ENCODE measurements at places on chromosomes 12 and 14.

GRCh38 chr14:49960453-49960852, 67.6 kb downstream of the ARF6 start:
- DNase-seq, result no peak

- DNase-seq, result no peak
Observed at GRCh38 chr14:66508846-66509621, 1.1 kb downstream of the GPHN start.

- DNase-seq, result no peak
Observed at GRCh38 chr12:42609605-42610004, 20.1 kb upstream of the PRICKLE1 start.

- DNase-seq, result no peak
Observed at GRCh38 chr12:132074216-132074615, 69.9 kb downstream of the DDX51 start.

- DNase-seq, result no peak
Observed at GRCh38 chr12:57441846-57442427, 7.4 kb downstream of the INHBC start.

DNA sequence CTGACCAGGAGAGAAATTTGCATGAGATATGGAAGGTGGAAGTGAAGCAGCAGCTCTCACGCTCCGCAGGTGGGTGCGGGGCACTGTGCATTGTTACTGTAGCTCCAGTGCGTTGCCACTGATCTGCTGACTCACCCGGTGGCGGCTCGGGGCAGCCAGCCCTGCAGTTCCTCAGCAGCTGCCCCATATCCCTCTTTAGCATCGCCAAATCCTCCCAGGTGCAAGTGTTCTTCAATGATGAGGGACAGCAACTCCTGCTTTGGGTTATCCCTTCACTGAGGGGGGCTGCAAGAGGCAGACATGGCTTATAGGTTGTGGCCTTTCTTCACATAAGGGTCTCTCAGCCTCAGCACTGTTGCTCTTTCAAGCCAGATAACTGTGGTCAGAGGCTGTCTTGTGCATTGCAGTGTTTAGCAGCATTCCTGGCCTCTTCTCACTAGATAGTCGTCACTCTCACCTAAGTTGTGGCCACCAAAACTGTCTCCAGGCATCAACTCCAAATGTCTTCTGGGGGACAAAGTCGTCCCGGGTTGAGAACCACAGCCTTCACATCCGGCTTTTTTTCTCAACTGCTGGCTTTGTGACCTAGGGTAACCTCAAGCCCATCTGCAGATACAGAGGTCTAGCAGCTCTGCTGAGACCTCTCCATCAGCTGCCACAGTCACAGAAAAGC, 180.8 kb downstream of the EFCAB11 start:
- DNase-seq, result peak; percentile 61

DNA sequence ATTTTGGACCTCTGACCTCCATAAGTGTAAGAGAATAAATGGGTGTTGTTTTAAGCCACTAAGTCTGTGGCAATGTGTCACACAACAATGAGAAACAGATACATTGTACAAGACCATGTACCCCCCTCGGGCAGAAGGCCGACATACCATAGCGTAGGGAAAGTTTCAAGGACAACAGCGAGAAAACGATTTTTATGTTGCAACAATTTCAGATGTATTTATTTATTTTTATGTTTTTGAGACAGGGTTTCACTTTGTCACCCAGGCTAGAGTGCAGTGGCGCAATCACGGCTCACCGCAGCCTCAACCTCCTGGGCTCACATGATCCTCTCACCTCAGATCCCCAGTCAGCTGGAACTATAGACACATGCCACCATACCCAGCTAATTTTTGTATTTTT, 136.4 kb upstream of the NCOR2 start:
- DNase-seq, result peak; percentile 67

GRCh38 chr14:100313464-100314230, 7.4 kb upstream of the SLC25A29 start:
- DNase-seq, result no peak

- no peak for DNase-seq
Observed at GRCh38 chr12:45504316-45505010, 225.0 kb upstream of the ARID2 start.

- no peak for DNase-seq
Observed at GRCh38 chr14:93103392-93104080, 12.2 kb downstream of the ITPK1 start.

DNA sequence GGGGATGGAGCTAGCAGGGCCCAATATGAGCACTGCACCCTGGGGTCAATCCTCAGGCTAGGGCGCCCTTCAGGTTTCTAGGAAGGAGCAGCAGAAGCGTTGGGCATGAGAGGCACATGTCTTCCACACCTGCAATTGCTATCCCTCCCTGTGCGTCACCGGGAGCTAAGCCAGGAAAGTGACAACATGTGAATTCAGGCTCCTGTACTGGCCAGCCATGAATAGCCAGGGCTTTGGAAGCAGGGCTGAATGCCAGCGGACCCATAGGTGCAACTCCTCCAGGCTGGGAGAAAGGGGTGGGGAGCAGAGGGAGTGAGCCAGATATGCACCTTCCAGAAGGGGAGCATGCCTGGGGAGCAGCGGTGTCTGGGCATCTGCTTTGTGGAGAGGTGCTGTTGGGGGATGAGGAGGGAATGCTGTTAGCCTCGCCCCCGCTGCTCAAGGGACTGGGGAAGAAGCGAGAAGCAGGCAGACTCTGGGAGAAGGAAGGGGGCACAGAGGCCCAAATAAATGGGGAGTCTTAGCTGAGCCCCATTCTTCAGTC, 6.1 kb downstream of the HOXC5 start:
- no peak for DNase-seq

- DNase-seq, result peak; percentile 45
Observed at GRCh38 chr14:69772082-69773017, 5.4 kb downstream of the SRSF5 start.

DNA sequence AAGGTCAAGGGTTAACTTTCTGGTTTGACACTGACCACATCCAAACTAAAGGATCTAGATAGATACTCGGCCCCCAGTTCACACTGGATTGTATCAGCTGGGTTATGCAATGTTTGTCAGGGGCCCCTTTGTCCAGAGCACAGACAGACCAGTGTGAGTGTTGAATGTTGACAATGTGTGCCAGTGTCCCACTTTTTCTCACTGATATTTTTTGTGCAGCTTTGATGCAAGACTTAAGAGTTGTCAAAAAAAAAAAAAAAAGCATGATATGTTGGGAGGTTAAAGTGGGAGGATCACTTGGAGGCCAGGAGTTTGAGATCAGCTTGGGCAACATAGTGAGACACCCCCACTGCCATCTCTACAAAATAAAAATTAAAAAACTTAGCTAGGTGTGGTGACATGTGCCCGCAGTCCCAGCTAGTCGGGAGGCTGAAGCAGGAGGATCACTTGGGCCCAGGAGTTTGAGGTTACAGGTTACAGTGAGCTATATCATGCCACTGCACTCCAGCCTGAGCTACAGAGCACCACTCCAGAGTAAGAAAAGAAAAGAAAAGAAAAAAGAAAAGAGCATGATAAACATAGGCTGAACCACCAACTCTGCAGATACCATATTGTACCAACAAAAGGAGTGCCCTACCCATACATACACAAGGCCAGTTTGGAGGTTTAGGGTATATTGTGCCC, 97.5 kb downstream of the LGR5 start:
- DNase-seq, result peak; percentile 96

DNA sequence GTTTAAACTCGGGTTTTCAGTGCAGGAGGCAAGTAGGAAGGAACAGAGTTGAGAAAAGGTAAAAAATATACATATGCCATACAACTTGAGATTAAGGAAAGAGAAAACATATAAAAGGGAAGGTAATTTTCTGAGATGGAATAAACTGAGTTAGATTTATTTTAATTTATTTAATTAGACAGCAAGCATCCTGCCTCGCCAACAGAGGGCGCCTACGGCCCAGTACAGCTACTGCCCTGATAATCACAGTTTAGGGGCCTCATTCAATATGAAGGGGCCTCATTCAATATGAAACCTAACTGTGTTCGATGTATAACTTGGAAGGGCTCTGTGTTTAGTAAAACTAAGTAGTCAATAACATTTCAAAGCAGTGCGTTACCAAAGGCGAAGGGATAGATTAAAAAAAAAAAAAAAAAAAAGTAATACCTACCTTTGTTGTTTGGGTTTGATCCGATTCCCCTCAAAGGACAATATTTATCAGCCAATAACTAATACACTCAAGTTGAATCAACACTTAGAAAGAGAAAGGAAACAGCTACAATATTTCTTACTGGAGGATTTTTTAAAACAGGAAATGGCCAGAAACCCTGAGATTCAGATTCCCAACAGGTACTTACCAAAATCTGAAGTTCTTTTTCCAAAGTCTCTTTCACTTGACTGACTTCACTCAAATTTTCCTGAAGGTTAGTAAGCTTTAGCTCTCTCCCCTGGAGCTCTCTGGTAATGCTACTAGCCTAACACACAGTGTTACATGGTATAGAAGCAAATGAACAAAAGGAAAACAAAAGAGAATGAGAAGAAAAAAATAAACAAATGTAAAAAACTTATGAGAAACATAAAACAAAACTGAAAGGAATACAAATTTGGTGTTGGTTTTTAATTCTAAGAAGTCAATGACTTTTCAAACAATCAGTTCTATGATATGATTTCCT, 70.0 kb upstream of the VPS33A start:
- DNase-seq, result peak; percentile 23

GRCh38 chr12:95418142-95418541, 55.8 kb upstream of the METAP2 start:
- DNase-seq, result no peak

- no peak for DNase-seq
Observed at GRCh38 chr12:117040496-117040895, 58.7 kb downstream of the TESC start.

DNA sequence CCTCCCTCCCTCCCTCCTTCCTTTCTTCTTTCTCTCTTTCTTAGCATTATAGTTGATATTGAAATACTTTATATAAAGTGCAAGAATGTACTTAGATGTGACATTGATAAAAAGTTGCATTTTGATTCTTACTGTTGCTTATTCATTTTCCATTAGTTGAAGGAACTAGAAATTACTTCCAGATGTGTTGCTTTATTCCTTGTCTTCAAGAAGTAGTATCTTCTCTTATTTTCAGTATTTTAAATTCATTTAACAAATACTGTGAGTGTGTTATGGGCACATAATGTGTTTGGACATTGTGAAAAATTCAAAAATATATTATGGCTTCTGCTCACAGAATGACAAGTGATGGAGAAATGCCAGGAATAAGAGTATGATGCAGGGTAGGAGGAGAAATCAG, 45.6 kb downstream of the TRMT5 start:
- DNase-seq, result no peak

DNA sequence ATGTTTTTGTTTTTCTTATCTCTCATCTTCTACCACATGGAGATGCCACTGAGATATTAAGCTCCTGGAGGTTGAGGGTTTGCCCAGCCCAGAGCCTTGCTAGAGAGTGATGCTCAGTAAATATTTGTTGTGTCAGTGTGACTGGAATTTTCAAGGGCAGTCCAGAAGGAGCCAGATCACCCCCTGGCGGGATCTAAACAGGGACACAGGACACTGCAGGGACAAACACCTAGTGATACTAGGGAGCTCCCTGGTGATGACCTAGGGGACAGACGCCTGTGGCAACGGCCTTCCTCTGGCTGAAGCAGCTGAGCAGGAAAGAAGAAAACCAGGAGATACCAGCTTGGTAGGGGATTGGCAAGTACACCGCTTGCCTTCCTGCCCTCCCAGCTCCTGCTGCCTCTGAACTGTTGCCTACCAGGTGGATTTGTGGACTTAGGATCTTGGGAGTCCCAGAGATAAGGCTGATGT, 714.4 kb upstream of the TBX3 start:
- DNase-seq, result peak; percentile 92

DNA sequence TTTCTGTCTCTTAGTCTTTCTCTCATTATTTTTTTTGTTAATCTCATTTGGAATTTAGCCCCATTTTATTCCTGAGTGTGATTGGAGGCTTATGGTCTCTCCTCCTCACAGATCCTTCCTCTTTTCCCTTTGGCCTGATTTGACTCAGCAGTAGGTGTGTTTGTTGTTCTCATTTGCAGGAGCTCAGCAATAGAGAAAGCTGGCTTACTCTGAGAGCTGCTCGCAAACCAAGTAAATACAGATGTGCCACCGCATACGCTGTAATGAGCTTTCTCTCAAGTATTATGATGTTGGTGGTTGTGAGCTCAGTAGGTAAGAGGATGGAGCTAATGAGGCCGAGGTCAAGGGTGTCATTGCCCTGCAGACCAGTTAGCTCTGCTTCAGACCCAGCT, 206.5 kb downstream of the ETV6 start:
- no peak for DNase-seq

DNA sequence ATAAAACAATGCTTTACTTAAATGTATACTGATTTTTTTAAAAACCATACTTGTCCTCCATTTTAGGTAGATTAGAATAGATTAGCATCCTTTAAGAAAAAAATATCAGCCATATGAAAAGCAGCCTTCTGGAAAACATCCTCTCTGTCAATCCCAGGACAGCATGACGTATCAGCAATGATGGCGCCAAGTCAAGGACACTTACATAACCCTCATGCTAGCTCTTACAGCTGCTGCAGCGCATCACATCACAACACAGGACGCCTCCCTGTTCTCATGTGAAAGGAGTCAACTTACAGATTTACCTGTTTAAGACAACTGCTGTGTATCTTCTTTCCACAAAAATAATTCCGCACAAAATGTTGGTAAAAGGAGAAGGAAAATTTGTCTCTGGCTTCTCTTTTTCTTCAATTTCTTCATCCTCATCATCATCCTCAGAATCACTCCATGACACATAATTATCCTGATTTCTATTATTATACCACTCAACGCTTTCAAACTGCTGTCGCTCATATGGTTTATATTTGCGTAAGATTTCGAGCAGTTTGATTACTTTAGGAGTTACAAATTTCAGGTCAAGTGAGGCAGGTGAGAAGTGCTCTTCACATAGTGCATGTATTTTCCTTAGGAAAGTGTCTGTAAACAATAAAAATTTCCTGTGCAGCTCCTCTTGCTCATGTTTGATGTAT, 33.3 kb downstream of the DICER1 start:
- no peak for DNase-seq

DNA sequence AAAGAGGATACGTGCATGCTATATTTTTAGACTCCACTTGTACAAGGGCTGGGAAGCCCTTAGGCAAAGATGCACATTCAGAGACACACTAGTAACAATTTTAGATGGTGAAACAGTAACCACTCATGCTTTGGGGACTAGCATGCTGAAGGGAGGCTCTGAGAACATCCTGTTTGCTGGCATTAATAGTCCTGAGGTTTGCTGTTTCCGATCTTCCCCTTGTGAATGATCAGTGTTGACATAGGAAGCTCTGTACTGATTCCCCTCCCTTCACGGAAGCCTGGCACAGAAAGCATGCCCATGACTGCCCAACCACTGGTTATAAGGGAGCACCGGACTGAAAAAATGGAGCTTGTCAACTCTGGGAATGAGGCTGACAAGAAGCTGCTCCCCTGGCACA, 164.6 kb downstream of the GCH1 start:
- no peak for DNase-seq

- DNase-seq, result no peak
Observed at GRCh38 chr12:98416845-98417244, 98.5 kb upstream of the TMPO start.

GRCh38 chr12:51915003-51915625, 7.8 kb downstream of the ACVRL1 start:
- DNase-seq, result no peak
